T-cell (primary cell): ENCODE measurements at places on chromosomes 3 and 15. TPM values are rescaled to one million over a fixed set of nuclear protein-coding genes. Genes with fewer than 3 reads are reported as not detected.

EBLN2 gene
- 10.7 TPM for total RNA-seq

XCR1 gene
- not detected for total RNA-seq

DNA sequence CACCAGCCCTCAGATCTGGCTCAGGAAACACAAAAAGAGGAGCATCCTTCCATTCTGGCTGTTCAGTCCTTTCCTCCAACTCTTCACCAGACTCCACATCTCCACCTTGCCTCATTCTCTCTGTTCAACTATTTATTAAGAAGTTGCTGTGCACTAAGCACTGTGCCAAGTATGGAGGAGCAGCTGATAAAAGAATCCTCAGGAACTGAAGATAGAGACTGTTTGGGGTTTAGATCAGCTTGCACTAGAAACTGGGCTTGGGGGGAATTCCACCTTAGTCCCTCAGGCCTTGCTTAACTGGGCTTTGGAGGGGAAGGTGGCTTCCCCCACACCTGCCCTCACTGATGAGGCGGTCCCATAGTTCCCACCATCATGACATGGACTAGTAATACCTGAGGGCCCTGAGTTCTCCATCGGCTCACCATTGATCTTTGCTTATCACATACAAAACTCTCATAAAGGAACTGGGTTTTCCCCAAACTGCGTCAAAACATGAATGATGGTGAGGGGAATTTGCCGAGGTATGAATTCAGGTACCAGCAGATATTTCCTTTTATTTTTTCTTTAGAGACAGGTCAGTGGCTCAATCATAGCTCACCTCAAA lies 1.7 kb upstream of the CCR8 start:
- no peak for DNase-seq

DNA sequence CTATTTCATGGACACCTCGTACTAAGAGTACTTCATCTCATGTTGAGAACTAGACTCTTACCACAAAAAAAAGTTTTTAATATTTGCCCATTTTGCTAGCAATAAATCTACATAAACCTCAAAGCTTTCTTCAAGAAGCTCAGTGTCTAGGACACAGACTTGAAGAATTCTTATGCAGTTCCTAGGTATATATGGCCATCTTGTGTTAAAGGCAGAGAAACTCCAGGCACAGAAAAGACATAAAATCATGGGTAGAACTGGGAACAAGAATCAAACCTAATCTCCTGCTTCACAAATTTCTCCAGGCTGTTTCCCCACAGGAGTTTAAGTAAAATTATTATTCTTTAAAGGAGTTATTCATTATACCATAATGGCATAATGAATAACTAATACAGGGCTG lies 4.4 kb downstream of the MBD4 start:
- no peak for DNase-seq

DNA sequence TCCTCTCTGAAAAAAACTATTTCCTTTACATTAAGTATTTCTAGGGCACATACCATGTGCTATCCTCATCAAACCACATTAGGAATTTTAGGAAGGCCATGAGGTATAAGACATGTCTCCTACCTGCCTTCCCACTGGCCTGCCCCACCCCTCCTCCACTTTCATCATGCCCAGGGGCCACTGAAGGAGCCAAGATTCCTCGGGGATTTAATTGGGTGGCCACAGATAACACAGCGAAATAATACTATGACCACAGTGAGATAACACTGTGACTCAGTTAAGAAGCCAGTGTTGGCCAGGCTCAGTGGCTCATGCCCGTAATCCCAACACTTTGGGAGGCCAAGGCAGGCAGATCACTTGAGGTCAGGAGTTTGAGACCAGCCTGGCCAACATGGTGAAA lies 9.8 kb upstream of the BMF start:
- no peak for DNase-seq

DNA sequence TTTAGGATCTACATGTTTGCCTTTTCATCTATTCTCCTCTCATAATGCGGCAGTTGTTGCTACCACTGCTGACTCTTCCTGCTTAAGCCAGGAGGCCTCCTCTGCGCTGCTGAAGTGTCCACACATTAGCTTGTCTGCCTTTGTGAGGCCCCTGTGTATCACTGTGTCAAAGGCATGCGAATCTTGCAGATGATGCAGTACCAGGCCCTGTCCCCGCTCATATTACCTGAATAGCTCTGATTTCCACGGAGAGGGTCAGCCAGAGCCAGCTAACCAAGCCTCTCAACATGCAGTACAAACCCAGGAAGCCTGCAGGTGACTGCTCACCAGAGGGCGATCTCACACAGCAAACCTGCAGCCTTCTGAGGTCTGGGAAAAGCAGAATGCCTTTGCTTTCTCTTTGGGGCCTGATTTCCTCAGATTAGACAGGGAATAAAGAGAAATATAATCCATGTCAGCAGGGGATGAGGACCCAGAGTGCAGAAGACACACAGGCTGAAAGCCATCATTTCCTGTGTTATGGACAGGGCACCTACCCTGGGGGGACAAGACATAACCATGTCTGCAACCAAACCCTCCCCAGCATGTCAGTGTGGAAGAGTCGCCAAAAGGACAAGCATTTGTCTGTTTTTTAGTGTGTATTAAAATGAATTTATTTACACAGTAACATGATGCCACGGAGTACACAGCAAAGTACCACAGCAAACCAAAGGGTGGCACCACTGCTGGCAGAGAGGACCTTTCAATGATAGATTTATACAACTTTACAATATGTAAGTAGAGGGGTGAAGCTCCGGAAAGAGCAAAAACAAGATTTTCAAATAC lies 36.8 kb upstream of the TSPAN3 start:
- peak; percentile 12 for DNase-seq

DNA sequence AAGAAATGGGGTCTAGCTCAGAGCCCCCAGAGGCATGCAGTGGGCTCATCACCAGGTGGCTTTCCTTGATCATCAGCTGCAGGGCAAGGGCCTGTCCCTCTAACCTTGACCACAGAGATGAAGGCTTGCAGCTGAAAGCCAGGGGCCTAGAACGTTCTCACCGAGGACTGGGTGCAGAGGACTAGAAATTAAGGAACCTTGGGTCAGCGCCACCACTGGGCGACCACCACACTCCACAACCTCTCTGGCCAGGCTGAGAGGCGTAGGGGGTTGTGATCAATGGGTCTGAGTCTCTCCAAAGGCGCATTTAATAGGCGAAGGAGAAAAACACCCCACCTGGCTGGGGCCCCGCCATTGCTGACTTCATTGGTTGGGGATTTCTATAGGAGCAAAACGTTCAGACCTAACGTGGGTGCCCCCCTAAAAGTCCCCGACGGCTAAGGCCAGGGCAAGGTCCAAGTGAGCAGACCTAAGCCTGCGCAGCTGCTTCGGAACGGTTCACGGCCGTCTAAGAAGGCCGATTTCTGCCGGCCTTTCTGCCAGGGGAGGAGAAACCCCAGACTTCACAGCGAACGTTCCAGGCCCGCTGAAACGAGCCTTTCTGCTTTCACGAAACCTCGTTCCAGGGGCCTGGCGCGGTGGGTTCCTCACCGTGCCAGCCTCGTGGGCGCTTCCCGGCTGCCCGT lies 915 bp downstream of the BCL2L10 start:
- no peak for DNase-seq

DNA sequence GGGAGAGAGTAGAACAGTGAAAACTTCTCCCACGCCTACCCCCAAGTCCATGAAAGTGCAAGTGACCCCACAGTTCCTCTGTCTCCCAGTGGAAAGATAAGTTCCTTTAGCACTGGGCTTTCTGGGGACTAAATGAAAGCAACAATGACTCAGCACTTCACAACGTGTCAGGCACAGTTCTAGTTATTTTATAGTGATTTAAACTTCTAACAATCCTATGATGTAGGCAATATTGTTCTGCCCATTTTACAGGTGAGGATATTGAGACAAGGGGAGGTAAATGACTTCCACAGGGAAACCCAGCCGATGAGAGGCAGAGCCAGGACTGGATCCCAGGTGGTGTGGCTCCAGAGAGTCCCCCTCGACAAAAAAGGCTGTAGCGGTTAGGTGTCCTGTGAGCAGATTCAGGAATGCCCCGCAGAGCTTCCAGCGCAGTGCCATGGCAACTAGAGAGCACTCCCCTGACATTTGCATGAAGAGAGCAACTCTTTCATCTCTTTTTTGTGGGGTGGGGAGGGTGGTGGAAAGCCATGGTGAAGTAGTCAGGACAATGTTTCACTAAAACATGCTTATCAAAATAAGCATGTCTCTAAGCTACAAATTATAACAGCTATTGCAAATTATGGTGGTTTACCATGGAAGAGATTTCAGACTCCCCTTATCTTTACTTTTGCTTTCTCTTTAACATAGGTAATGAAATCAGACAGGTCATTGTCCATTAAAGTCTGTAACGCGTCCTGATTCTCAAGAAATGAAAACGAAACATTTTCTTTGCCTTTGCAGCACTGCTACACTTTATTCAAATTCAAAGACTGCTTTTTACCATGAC lies 62.1 kb downstream of the NR2F2 start:
- DNase-seq: no peak

DNA sequence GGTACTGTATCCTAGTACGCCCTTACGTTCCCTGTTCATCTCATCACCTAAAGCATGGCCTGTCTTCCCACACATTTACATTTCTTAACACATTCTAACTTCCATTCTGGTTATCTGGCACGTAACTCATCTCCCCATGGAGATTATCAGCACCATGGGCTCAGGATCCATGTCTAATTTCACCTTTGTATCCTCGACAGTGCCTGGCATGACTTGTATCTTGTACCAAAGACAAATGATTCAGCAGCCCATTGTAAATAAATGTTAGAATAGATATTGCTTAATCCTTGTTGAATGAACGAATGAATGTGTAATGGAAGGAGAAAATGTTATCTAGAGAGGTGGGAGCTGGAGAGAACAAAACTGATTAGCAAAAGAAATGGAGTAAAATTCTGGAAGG lies 69.7 kb upstream of the TPM1 start:
- DNase-seq: no peak

DNA sequence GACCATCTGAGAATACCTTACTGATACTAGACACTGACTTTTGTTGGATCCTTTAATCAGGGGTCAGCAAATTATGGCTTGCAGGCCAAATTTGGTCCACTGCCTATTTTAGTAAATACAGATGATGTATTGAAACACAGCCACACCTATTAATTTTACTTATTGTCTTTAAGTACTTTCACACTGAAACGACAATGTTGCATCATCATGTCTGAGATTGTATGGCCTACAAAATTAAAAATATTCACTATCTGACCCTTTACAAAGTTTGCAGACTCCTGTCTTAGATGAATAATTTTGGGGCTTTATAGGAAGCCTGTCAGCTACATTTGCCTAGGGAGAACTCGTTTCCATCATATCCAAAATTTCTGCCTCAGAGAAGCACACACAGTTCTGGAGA lies 503.2 kb upstream of the TGFBR2 start:
- DNase-seq: no peak

GRCh38 chr15:100515758-100516157 lies 13.0 kb downstream of the CERS3 start:
- DNase-seq: no peak

DNA sequence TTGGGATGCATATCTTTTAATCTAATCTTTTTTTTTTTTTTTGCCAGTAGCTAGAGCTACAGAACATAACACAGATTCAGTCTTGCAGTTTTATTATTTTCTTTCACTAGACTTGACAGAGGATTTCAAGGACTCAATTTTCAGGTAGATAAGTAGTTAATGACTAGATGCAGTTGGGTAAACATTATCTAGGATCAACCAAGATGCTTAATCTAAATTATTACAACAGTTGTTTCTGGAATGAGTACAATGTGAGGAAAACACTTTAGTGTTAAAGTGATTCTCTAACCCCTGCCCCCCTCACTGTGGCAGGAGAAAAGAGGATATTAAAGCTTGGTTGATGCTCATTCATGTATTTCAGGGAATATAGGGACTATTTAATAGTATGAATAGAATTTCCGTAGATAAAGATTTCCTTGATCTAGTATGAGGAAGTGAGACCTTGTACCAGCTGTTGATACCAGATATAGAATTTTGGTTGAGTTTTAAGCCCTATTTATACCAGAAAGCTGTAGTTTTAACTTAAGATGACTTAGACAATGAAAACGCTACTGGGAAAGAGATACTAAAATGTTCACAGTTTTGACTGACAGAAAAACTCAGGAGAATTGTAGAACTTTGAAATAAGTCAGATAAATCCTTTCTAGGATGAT lies 389.0 kb upstream of the C2CD4B start:
- DNase-seq: no peak

CLSTN2 gene
- 0.12 TPM for total RNA-seq

- no peak for DNase-seq
These were observed 18.0 kb upstream of the FSTL1 start for GRCh38 chr3:120468635-120469295.

DNA sequence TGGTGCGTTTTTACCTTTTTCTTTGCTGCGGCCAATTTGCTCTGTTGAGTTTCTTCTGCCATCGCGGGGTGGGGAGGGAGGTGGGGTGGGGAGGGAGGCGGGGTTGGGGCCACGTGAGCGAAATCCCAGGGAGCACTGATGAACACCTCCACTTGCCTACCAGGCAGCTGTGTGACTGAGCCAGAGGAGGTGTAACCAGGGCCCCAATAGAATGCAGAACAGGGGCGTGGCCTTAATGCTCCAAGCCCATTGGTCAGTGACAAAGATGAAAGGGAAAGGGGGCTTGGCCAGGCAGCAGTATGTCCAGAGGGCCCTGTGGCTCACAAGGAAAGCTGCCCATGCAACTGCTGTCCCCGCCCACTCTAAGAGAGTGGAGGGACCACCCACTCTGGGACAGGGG lies 21.4 kb upstream of the OR4F6 start:
- DNase-seq: no peak

GRCh38 chr15:89669941-89670340 lies 9.2 kb downstream of the PLIN1 start:
- DNase-seq: no peak

DNA sequence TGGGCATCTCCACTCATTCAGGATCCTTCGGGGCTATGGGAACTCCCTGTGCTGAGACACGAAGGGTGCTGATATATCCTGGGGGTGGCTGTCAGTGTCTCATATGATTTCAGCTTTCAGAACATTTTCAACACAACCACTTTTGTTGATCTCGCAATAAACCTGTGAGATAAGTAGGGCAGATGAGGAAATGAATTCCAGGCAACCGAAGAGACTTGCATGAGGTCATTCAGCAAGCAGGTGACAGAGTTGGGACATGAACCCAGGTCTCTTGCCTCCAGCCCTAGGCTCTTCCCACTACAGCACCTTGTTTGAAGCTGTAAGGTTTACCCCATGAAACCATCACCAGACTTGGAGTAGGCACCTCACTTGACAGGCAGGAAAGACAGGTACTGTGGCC lies 16.6 kb downstream of the DUOX1 start:
- DNase-seq: no peak

DNA sequence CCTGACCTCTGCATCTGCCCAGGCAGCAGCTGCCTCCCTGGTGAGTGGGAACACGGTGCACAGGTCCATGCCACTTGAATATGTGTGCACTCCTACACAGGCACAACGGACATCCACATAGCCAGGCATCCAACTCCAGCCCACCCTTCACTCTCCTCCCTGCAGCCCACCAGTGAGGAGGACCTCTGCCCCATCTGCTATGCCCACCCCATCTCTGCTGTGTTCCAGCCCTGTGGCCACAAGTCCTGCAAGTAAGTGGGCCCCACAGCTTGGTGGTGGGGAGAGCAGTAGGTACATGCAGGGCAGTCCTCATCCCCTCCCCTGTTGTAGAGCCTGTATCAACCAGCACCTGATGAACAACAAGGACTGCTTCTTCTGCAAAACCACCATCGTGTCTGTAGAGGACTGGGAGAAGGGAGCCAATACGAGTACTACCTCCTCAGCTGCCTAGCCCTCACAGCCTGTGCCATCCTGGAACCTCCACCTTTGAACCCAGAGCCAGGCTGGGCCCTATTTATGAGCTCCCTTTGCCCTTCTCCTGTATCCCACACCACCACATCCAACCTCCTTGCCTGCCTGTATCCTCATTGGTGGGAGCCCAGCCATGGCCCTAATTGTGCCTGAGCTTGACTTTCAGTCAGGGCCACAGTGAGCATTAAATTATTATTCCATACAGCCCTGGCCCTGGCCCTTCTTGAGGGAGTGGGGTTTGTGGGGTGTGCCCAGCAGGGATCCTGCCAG lies 1.5 kb upstream of the AMIGO3 start:
- DNase-seq: no peak
